NB4 (cell line): ENCODE measurements at places on chromosomes 3 and 15.

DNA sequence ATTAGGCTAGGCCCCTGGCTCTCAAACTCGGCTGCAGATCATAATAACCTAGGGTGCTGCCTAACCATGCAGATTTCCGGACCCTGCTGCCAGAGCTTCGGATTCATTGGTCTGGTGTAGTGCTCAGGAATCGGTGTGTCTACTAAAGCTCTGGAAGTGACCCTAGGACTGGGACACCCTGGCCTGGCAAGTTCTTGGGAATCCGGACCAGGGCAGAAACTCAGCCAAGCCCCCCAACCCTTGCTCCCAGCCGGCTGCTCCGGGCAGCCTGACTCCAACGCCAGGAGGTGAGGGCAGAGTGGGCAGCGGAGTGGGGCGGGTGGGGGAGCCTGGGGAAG is 23.0 kb downstream of the IGDCC3 start:
- DNase-seq = no peak

DNA sequence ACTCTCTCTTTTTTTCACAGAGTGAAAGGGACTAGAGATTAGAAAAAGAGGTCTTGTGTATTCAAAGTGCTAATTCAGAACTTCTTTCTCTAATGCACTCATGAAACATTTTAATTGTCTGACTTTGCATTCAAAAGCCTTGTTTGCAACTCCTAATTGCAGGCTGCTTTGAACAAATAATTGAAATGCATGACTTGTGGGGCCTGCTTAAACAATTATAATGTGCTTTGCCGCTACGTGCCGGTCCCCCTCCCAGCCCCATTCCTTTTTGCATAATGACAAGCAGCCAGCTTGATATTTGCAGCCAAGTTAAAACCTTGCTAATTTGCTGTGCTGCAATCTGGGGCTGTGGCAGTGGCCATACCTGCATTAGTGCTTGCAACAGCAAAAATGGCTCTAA is 114.5 kb downstream of the FOXB1 start:
- no peak for DNase-seq

DNA sequence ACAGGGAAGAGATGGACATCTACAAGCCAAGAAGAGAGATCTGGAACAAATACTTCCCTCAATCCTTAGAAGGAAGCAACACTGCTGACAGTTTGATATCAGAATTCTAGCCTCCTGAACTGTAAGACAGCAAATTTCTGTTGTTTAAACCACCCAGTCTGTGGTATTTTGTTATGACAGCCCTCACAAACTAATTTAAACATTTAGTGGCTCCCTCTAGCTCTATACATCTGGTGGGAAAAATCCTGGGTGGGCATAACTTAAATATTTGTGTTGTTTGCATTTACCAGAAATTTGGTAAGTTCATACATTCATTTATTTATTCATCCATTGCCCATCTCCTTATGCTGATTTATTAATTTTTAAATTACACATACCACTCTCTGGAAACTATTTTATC is 62.5 kb upstream of the GSK3B start:
- no peak for DNase-seq

GRCh38 chr15:31352911-31353811 is 26.5 kb downstream of the KLF13 start:
- peak; percentile 92 for DNase-seq

- DNase-seq = no peak
Measured at GRCh38 chr3:4672725-4673275, 179.7 kb downstream of the ITPR1 start.

DNA sequence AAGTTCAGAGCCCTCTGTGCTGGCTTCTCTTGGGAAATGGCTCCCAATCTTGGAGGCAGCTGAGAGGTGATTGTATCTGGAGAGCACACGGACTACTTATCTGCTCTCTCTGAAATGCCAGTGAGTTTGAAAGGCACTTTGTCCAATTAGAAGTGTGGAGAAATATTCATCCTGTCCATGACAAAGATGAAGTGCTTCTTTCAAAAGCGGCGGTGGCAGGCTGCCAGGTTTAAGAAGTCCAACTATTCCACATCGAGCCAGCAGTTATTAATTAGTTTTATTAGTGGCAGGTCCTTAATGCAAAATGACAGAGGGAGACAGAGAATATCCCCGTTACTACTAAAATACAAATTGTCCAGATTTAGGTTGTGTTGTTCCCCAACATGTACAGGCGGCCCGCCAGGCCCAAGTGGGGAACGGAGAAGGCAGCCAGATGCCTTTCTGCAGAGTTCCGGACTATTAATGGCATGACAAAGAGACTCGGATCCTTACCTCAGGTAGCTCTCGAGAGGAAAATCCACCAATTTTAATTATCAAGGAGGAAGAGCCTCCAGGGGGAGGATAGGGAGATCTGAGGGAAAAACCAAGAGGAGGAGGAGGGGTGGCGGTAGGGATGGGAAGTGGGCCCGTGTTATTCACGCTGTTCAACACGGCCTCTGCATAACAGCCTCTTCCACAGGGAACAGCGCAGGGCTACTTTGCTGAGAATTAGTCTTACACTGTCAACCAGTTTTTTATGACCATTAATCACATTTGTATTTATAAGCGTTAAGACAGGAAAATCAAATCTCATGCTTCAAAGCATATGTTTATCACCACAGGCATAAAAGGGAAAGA is 42.0 kb downstream of the RORA start:
- DNase-seq = no peak

DNA sequence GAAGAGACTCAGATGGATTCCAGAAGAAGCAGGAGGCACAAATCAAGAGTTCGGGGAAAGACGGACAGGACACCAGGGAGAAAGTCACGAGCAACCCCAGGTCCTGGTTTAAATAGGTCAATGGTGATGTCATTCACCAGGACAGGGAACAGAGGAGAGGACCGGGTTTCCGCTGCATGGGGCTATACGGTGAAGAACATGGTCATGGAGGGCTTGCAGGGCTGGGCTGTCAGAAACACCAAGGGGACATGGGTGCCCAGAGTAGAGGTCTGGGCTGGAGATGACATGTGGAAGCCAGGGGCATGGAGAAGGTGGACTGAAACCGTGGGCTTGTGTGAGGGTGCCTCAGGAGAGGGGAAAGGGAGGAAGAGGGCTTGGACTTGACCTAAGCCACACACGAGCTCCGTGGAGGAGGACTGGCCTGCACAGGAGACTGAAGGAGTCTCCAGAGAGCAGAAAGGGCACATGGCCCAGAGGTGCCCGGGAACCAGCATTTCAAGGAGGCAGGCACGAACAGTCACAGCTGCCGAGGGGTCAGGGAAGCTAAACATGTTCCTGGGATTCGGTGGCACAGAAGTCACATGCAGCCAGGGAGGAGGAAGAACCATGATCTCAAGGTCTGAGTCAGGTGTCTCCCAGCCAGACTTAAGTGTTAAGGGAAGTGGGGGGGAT is 54.2 kb upstream of the RPL32 start:
- peak; percentile 19 for DNase-seq

DNA sequence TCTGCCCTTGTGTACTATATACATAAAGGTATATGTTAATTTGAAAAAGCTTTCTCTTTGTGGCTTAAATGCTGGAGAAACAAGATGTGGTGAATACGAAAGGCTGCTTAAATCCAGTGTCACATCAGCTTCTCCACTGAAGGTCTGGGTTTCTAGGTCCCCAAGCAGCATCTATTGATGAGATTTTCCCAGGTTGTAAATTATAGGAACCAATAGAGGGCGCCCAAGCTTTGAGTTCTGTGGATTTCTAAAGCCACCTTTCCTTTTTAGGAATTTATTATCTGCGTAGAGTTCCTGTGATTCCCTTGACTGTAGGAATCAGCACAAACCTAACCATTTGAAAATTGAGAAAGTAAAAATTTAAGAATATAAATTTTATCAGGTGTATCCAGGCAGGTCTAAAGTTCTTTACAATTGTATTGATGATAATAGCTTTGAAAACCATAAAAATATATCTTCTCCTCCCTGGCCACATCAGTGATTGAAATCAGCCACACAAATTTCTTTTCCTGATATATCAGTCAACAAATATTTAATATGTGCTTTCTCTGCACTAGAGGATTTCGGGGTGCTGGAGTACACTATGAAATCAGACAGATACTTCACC is 88.3 kb upstream of the ADAMTSL3 start:
- DNase-seq = peak; percentile 44

DNA sequence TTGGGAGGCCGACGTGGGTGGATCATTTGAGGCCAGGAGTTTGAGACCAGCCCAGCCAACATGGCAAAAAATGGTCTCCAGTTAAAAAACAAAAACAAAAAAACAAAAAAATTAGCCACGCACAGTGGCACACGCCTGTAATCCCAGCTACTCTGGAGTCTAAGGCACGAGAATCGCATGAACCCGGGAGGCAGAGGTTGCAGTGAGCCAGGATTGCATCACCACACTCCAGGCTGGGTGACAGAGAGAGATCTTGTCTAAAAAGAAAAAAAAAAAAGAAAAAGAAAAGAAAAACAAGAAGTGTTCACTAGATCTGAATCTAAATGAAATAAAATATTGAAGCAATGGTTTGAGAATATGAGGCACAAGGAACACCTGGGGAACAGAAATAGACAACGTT is 36.7 kb downstream of the SLC9A9 start:
- DNase-seq = no peak

GRCh38 chr3:125203731-125204130 is 8.8 kb downstream of the SLC12A8 start:
- no peak for DNase-seq

GRCh38 chr15:55234104-55234799 is 37.5 kb upstream of the RSL24D1 start:
- DNase-seq = no peak

- DNase-seq = no peak
Measured at GRCh38 chr3:133765256-133765655, 19.1 kb downstream of the TF start.

DNA sequence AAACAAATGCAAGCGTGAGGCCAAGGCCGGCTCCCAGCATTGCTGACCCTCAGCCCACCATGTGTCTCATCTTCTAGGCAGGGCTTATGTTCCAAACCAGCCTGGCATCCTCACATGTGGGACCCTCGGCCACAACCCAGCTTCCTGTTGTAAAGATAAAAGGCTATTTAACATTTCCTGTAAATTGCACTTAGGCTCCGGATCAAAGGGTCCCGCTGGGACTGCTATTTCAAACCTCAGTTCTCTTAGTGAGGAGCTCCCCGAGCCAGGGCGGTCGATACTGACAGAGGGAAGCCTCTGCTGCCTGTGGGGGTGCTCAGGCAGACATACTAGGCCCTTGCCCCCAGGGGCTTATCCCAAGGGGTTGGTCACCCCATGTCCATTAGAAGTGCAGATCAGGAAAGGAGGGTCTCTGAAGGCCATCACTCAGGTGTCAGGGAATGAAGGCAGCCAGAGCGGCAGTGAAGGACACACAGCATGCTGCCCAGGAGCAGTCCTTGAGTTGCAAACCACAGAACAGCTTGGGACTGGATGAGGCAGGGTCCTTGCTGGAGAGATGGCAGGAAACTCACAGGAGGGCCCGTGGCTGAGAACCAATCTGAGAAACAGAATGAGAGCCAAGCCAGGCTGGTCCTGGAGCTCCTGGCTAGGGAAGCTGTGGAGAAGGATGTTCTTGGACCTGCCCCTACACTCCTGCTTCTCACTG is 239.9 kb downstream of the TLE3 start:
- peak; percentile 71 for DNase-seq

DNA sequence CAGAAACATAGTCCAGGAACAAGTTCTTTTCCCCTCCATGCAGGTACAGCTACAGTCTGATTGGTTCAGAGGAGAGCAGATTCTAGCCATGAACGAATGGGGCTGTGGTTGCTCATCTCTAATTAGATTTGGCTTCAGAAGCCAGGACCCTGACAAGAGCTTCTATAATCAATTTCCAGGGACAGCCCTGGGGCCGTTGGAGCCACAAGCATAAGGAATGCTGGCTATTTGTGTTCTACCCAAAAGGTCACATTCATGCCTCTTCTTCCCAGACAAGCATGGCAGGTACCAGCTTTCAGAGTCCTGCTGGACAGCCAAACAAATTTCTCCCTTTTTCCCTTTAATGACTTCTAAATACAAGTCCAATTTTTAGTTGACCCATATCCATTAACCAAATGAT is 215.5 kb upstream of the LRTM1 start:
- no peak for DNase-seq
